Stimulated activated memory B cell treated with anti-CD40 and anti-IgM and Interleukin-4, amounts not matched to agents 10 μg/mL and 1 μg/mL and 100 μg/mL, for 72 hours (primary cell): ENCODE measurements at places on chromosomes 3 and 15.

DNA sequence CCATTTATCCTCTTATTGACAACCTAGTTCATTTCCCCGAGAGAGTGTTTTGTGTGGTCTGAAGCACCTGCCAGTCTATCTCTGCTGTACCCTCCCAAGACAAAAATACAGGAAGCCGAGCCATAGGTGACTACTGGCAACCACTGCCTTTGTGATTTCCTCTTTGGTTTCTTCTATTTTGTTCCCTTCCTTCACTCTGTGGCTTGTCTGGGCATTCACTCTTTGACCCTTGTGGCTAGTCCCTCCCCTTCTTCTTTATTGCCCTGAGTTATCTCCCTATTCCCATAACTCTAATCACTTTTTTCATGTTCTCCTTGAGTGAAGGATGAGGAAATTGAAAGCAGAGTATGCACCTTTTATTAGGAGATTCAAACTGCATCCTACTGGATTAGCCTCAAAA lies at the start of gene ADGRG7:
Gene ADGRG7, plus strand, starts transcription at position 297 of the 400 bp plus-strand sequence. CDS start 256 bp downstream, outside the sequence.
- ATAC-seq = no peak

DNA sequence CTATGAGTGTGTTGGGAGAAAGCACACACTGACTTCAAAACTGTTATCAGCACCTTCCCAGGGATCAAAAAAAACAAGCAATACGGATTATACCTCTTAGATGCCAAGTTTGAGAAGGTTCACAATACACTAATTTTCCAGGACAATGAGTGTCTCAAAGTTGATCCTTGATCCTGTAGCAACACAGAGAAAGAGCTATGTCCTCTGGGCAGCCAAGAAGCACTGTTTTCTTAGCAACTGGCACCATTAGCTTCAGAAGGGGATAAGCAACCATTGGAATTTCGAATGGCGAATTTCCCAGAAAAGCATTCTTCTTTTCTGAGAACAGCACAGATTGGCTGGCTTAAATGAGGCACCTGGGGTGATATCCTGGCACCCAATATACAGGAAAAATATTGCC lies 270.3 kb upstream of the RORA start:
- ATAC-seq = no peak

DNA sequence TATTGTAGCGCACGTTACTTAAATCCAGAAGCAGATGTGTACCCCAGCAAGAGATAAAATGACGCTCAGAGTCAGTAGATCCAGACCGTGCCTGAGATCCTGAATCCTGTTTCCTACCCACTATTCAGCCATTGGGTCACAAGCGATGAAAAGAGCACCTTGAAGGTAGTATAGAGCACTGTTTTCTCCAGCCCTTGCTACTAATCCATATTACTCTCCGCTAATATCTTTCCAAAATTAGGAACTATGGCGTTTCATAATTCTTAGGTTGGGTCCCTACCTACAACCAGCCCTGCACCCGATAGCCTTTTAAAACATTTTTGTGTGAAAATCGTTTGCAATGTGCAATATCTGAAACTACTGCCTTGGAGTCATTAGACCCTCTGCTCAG lies 596 bp downstream of the BTD start:
- peak; percentile 2 for ATAC-seq

- no peak for ATAC-seq
These were observed 154.4 kb downstream of the EBLN2 start for GRCh38 chr3:73215901-73216300.

DNA sequence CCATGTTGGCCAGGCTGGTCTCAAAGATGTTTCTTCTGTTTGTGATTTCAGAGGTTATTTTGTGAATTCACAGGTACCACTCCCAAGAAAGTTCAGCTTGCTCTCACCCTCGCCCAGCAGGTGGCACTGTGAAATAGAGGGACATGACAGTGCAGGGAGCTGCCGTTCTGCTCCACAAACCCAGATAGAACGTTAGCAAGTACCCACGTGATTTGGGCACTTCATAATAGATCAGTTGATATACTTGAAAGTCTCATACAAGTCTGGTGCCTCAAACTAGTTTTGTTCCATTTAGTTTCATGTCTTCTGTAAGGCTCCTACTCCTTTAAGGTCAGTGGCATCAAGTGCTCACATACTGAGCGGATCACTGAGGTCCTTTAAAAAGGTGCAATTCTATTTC lies 45.5 kb downstream of the FILIP1L start:
- peak; percentile 83 for ATAC-seq

DNA sequence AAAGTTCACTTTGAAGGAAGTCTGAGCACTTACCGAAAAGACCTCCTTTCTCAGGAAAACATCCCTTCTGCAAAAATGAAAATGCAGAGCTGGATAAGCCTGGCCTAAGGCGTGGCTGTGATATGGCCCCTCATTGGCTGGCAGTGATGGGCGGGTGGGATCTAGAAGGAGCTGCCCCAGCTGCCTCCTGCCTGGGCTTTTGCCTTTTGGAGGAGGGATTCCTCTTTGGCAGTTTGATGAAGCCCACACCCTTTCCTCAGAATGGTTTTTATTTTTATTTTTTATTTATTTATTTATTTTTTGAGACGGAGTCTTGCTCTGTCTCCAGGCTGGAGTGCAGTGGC lies 4.0 kb upstream of the DZIP1L start:
- ATAC-seq = no peak

- no peak for ATAC-seq
These were observed 27.4 kb downstream of the TARS3 start for GRCh38 chr15:101696829-101697228.

DNA sequence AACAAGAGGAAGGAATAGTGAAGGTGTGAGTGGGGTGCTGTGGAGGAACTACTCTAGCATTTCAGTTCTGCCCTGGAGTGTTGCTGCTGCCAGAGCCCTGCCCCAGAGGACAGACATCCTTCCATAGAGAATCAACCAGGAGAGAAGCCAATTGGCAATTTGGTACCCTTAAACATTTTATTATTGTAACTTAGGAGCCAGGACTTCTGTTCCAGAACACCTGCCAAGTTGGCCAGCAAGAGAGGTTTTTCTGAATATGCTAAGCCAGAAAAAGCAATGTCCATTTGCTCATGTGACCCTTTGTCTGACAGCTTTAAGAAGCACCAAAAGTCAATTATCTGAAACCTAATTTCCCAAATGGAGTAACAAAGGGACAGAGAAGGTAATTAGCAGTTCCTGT lies 264.9 kb downstream of the MEX3B start:
- no peak for ATAC-seq

DNA sequence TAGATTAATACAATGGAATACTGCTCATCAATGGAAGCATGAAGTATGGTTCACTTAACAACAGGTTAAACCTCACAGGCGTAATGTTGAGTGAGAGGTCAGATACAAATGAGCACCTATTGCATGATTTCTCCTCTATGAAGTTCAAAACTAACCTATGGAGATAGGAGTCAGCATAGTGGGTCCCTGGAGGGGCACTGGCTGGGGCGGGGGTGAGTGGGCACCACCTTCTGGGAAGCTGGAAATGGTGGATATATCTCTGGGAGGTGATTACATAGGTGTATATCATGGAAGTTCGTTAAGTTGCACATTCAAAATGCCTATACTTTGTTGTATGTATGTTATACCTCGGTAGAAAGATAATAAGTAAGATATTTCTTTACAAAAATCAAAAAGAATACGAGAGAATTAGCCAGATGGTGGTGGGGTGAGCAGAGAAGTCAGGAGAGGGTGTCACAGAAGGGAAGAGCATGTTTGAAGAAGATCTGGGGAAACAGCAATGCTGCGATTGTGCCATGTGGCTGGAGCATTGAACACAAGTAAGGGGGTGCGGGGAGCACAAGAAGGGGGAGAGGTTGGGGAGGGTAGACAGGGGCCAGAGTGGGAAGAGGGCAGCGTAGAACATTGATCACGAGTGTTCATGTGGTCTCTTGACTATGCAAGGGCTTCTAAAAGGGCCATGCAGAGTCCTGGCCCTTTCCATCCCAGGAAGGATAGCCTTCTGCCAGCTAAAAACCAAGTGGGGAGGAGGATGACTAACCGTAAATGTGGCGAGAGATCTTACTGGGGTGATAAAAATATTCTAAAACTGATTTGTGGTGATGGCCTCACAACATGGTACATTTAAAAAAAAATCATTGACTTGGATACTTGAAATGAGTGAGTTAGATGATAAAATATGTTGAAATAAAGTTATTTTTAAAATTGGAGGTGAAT lies 30.2 kb downstream of the ITGA11 start:
- ATAC-seq = no peak

DNA sequence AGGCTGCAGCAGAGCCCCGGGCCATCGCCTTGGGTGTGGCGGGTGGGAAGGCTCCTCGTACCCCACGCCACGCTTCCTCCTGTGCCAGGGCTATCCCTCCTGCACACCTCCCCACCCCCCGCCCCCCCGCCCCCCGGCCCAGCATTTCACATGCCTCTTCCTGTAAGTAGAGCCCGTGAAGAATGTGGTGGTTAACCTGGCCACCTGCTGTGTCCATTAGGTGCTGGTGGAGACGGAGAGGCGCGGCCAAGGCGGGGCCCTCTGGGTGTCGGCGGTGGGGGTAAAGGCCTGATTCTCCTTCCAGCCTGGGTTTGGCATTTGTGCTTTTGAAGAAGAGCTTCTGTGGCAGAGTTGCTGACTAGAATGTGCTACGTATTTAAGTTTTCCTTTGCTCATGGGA lies 127.8 kb downstream of the CHDH start:
- no peak for ATAC-seq

- ATAC-seq = no peak
These were observed 1354.1 kb upstream of the EPHA6 start for GRCh38 chr3:95460274-95460673.

- no peak for ATAC-seq
These were observed 49.7 kb downstream of the ADAM10 start for GRCh38 chr15:58699769-58700168.

DNA sequence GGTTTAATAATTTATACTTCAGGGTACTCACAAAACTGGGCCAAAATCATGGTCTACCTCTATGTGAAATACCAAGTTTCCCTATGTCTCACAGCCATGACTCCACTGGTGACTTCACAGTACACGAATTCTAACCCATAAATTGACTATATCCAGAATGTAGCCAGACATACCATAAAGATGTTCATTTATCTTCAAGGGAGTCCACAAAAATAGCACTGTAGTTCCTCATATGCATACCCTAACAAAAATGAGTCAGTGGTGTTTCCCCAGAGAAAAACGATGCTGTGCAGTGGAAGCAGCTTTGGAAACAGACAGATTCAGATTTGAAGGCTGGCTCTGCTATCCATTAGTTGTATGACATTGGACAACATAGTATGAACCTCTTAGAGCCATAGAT lies 438.8 kb downstream of the FHIT start:
- ATAC-seq = peak; percentile 63

DNA sequence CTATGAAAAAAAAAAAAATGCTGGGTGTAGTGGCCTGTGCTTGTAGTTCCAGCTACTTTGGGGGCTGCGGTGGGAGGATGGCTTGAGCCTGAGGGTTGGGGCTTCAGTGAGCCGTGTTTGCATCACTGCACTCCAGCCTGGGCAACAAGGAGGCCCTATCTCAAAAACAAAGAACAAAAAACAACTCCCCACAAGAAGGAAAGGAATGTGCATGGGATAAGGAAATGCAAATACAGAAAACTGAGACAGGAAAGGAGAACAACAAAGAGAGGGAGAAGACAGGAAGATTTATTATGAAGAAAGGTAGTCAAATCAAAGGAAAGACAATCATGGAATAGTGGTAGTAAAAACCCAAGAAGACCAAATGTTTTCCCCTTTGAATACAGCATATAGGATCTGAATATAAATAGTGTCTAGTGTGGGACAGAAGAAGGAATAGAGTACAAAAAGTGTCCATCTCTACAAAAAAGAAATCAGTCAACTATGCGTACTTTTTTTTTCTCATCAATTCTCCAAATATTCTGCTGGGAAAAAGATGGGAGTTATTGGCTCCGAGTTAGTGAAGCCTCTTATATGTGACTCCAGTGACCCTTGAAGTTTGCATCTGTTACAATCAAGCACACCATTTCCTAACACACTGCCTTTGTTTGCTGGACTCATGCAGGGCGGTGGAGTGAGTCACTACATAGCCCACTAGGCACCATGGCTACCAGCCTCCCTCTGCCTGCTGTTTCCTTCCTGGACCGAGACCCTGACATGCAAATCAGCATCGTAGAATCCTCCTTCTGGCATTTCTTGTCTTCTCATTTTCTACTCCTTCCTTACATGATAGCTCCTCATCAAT lies 101.2 kb upstream of the PTX3 start:
- ATAC-seq = no peak

DNA sequence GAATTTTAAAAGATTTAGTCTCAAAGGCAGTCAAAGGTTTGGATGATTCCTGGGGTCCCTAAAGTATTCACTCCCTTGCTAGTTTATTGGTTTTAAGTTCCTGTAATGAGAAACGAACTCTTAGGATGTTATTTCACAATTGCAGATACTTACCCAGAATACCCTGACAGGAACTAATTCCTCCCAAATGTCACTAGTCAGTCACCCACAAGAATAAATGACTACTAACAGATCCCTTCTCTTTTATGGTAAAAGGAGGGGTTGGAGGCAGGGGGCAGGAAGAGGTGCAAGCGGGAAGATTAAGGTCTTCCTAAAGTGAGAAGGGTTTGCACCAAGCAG lies 174.2 kb upstream of the SLC2A2 start:
- no peak for ATAC-seq

DNA sequence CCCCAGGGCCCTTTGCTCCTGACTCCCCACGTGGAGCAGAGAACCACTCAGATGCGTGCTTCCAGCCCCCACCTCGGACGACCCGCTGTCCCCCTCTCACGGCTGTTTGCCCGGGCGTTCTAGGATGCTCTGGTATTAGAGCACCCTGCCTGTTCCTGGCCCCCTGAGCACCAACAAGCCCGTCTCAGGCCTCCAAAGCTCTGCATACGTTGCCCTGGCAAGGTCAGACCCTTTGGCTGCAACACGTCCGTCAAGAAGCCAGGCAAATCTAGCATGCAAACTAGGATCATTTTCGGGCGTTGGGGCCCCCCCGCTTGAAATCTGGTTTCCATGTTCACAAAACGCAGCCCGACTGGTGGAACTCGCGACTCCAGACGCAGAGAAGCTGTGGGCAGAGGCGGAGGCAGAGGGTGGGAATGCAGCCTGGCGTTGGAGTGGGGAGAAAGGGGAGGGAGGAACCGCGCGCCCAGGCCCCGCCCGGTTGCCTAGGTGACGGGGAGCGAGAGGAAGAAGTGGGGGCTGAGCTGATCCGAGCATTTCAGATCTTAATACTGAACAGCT lies 86.2 kb upstream of the PIAS1 start:
- peak; percentile 51 for ATAC-seq

GRCh38 chr3:116914004-116914403 lies 204.4 kb downstream of the TUSC7 start:
- no peak for ATAC-seq

- no peak for ATAC-seq
These were observed 13.5 kb downstream of the CMTM7 start for GRCh38 chr3:32405155-32405554.

- ATAC-seq = no peak
These were observed 1.8 kb downstream of the CLASP2 start for GRCh38 chr3:33716227-33716626.

GRCh38 chr15:93860701-93861100 lies 370.7 kb upstream of the MCTP2 start:
- ATAC-seq = no peak

GRCh38 chr3:105733356-105733755 lies 135.5 kb downstream of the CBLB start:
- no peak for ATAC-seq

GRCh38 chr3:158568784-158569183 lies 2.2 kb upstream of the MLF1 start:
- no peak for ATAC-seq

- no peak for ATAC-seq
These were observed 1.2 kb downstream of the PSTPIP1 start for GRCh38 chr15:76996076-76996525.
